ENCODE measurements at places on chromosomes 16 and 17. TPM values are rescaled to one million over a fixed set of nuclear protein-coding genes. Genes with fewer than 3 reads are reported as not detected.

The MPV17L gene
- total RNA-seq, result 0.20 TPM

The CD300E gene
- not detected for total RNA-seq

The ZNF629 gene
- 5.4 TPM for total RNA-seq

The HSPB9 gene
- total RNA-seq, result 0.18 TPM

The TOM1L1 gene
- 0.74 TPM for total RNA-seq

The PRR29 gene
- total RNA-seq, result 0.36 TPM

The OTOP2 gene
- total RNA-seq, result not detected

The PLCD3 gene
- total RNA-seq, result 2.7 TPM

The ABCA10 gene
- 0.41 TPM for total RNA-seq

The MFAP4 gene
- 0.14 TPM for total RNA-seq

The DPEP1 gene
- not detected for total RNA-seq

The DPEP2 gene
- total RNA-seq, result 2.7 TPM

The ST6GALNAC1 gene
- not detected for total RNA-seq

The C17orf50 gene
- not detected for total RNA-seq

The TRIM47 gene
- total RNA-seq, result 18.3 TPM

The CDH5 gene
- total RNA-seq, result not detected

The TBC1D3I gene
- not detected for total RNA-seq

The KCNJ18 gene
- total RNA-seq, result not detected

The MAFG gene
- total RNA-seq, result 19.2 TPM

The SMARCD2 gene
- 91.6 TPM for total RNA-seq

The SLC6A2 gene
- not detected for total RNA-seq

The CA5A gene
- total RNA-seq, result not detected

The CCL3 gene
- total RNA-seq, result 51.5 TPM

The PSMC5 gene
- 187 TPM for total RNA-seq

The ADAD2 gene
- 0.66 TPM for total RNA-seq

The ZNF768 gene
- total RNA-seq, result 11.4 TPM

The MIEF2 gene
- total RNA-seq, result 4.3 TPM

The CCL16 gene
- not detected for total RNA-seq

The MRM1 gene
- total RNA-seq, result 26.4 TPM

The CIBAR2 gene
- total RNA-seq, result not detected

The SLFN14 gene
- 0.10 TPM for total RNA-seq

The KRTAP9-8 gene
- total RNA-seq, result not detected

The OSGIN1 gene
- 0.92 TPM for total RNA-seq

The HOXB1 gene
- not detected for total RNA-seq

The SMIM36 gene
- not detected for total RNA-seq

The B3GNT9 gene
- total RNA-seq, result 1.7 TPM

The FBXW10 gene
- not detected for total RNA-seq

Measured in activated naive CD8-positive, alpha-beta T cell treated with anti-CD3 and anti-CD28 coated beads for 36 hours (primary cell).